ENCODE measurements at places on chromosomes 13 and 19.

GRCh38 chr13:97905517-97905916, 48.0 kb upstream of the IPO5 start:
- DNase-seq = no peak

DNA sequence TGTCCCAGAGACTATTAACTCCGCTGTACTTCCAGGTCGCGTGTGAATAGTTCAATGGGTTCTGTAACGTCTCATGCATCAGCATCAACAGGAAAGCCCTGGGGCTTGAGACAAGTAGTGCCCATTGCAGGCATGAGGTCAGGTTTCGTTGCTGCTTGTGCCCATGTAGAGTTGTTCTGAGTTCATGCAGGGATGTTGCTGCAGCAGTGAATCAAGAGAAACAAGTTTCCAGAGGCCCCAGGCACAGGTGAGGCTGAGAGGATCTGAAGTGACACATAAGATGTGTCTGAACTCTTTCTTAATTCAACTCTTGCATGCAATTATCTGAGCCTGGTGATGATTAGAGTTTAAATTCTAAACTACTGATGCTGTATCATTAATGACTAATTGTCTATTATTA, 8.6 kb upstream of the ZNF283 start:
- no peak for DNase-seq

DNA sequence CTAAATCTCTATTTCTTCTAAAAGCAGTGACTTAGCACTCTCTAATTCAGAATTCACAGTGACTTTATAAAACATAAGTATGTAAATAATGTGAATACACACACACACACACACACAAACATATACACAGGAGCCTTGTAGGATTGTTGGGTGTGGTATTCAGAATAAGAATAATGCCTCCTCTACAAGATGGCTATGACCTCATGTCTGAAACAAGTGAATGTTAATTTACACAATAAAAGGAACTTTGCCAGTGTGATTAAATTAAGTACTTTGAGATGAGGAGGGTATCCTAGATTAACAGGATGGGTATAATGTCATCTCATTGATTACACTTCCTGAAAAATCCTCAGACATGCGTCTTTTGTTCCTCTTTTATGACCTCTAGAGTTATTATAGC, 234.6 kb downstream of the SLITRK6 start:
- DNase-seq = no peak

DNA sequence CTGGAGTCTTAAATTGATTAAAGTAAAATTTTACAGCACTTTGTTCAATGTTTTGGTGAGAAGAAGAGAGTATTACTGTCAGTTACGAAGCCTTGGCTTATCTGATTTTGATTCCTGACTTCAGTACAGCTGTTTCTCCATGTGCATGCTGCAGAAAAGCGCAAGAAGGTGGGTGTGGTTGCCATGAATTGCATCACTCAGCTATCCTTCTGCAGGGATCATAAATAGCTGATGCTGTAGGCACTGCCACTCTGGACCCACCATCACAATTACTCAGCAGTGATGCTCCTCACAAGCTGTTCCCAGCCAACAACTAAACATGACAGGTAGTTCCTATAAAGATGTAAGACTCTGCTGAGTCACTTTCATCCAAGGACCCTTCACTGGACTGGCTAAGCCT, 321.2 kb downstream of the IRS2 start:
- DNase-seq = no peak

DNA sequence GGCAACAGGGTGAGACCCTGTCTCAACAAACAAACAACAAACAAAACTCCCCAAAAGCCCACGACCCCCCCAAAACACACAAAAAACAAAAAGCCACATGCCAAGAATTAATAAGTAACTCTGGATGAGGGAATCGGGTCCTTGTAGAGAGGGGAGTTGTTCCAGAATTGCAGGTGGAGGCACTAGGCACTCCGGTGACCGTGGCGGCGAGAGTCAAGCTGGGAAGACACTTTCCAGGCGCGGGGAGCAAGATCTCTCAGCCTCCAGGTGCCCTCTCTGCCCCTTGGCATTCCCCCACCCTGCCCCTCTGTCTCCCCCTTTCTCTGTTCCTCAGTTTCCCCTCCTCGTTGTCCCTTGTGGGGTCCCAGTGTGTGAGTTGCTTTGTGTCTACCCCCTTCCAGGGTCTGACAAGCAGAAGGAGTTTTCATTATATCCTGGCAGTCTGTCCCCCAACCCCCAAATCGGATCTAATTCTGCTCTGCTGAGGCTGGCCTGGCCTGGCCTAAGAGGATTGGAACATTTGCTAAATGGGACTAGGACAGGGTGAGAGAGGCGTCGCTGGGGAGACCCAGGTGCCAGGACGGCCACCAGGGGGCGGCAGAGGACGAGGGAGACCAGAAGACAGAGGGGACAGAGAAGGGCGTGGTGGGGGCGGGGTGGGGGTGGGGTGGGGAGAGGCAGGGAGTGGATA, 8.3 kb upstream of the CRX start:
- DNase-seq = peak; percentile 74

DNA sequence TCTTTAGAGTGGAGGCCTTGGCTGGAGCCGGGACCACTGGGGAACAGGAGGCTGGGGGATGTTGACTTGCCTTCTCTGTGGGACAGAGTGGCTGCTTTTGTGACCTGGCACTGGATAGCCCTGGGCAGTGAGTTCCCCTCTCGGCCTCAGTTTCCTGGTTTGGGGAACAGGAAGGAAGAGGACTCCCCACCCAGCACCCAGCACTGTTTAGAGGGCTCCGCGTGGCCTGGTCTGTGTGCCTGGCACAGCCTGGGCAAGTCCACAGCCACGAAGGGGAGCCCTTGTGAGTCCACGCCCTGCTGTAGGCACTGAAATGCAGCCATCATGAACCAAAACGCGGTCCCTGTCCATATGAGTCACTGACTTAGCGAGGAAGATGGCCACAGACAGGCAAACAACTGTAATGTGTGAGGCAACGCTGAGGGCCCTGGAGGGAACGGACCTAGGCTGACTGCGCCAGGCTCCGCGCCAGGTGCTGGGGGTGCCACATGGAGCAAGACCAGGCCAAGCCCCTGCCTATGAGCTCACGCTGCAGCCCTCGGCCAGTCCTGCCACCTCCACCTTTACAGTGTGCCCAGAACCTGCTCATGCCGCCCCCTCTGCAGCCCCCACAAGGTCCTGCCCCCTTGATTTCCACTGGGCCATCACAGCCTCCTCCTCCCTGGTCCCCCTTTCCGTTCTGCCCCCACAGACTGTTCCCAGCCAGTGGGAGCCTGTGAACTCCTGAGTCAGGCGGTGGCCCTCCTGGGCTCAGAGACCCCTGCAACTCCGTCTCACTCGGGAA, 35.5 kb downstream of the PAK4 start:
- no peak for DNase-seq

GRCh38 chr13:27534981-27535380, 84.6 kb upstream of the MTIF3 start:
- no peak for DNase-seq

GRCh38 chr13:76335463-76335862, 550.7 kb downstream of the KCTD12 start:
- DNase-seq = no peak

Data from T-cell (primary cell).